ENCODE measurements at places on chromosomes 4 and X.

DNA sequence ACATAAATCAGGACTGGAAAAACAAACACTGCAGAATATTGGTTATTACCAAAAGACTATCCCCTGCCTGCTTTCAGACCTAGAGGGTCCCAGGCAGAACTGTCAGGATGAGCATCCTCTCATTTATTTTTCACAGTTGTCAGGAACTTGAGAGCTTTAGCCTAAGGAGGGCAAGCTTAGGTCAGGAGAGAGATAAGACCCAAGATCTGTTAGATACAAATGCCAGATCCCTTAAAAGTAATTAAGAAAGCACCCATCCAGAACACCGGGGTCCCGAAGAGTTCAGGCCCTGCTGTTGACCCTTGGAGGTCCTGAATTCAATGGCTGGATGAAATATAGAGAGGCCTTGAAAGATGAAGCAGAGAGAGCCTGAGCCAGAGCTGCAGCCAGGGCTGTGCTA, 5.9 kb upstream of the MAGEB3 start:
- no peak for DNase-seq

DNA sequence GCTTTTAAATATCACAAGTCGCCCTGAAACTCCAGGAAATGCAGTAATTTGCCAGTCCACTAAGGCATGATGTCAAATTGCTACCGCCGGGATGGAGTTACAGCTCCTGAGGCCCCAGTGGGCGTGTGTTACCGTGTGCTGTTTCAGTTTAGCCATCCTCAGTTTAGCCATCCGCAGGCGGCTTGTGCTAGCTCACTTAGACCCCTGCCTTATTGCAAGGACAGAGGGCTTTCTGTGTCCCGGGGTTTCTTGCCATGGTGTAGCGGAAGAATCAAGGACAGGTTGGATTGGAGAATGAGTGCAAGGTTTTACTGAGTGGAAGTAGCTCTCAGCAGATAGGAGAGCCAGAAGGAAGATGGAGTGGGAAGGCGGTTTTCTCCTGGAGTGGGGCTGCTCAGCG, 33.8 kb upstream of the LRBA start:
- DNase-seq: no peak

DNA sequence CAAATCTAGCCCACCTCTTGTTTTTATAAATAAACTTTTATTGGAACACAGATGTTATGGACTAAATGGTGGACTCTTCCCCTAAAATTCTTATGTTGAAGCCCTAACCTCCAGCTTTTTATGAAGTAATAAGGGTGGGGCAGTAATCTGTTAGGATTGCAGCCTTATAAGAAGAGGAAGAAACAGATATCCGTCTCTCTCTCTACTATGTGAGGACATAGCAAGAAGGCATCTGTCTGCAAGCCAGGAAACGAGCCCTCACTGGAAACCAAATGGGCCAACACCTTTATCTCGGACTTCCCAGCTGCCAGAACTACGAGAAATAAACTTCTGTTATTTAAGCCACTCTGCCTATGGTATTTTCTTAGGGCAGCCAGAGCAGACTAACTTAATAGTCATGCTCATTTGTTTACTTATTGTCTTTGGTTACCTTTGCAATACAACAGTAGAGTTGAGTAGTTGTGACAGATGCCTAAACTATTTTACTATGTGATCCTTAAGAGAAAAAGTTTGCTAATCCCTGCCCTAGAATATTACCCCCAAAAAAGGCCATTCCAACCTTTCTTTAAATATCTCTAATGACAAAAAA, 67.4 kb downstream of the MANBA start:
- no peak for DNase-seq

- peak; percentile 30 for DNase-seq
Observed at GRCh38 chr4:173318648-173319211, 15.4 kb downstream of the HMGB2 start.

DNA sequence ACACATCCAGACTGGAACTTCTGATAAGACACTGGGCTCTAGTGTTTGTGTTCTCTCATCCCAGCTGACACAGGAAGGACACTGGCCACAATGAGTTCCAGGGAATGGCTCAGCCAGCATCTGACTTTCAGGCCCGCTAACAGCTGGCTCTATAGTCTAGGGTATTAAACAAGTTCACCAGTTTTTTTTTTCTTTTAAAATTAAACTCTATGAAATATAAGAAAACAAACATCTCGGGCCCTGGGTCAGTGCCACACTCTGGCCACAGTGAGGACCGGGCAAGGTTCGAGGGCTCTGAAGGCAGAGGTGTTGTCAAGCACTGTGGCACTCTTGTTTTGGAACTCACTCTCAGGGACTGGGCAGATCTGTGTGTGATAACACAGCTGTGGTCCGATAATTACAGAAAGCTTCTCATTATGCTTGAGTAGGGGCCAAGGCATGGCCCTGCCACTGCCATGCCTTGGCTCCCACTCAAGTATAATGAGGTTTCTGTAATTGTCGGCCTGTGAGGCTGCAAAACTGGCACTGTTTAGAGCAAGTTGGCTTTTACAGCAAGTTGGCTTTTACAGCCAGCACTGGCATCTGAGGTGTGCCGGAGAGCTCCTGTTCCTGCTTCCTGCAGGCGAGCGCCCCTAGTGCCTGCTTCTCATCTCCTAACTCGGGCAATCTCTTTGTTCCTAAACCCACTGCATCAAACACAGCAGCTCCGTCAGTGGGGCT, 62.8 kb downstream of the PPP1R2C start:
- DNase-seq: no peak

GRCh38 chrX:54695816-54696487, 102.1 kb downstream of the ITIH6 start:
- DNase-seq: peak; percentile 24

DNA sequence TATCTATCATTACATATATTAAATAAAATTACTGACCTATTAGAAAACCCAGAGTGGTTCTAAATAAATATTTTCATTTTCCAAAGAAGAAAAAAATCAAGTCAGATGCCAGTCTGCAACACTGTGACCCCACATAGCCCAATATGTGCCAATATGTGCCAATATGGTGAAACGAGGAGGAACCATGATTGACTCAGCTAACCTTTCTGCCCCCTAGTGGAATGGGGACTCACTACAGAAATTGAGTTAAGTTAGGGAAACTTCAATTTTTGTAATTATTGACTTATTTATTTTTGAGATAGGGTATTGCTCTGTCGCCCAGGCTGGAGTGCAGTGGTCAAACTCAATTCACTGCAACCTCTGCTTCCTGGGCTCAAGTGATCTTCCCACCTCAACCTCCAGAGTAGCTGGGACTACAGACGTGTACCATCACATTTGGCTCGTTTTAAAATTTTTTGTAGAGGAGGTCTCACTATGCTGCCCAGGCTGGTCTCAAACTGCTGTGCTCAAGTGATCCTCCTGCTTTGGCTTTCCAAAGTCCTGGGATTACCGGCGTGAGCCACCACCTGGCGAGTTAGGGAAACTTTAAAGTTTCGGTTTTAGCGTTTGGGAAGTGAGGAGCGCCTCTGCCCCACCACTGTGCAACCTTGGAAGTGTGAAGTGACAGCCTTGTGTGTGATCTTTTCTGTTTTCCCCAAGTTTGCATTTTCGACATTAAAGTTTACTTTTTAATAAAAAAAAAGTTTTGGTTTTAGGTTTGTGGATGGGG, 116.8 kb upstream of the SHISA3 start:
- DNase-seq: no peak

DNA sequence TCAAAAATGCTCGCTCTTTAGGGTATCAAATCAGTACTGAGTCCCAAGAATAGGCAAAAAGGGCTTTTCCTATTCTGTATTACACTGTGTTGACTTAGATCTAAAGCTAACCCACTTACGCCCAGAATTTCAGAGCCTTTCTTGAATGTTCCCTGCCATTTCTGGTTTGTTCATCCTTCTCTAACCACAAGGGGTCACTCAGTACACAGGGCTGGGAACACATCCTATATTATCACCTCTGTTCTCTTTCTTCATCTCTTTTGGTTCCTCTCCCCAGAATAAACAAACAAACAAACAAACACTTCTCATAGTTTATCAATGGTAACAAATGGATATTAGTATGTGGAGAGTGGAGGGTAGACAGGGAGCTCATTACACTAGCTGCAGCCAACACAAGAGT, 25.5 kb upstream of the MORC4 start:
- peak; percentile 0 for DNase-seq

GRCh38 chr4:109559625-109559982, 442 bp upstream of the MCUB start:
- no peak for DNase-seq

- no peak for DNase-seq
Observed at GRCh38 chr4:126851391-126851790, 781.4 kb upstream of the INTU start.

- DNase-seq: no peak
Observed at GRCh38 chrX:108772549-108772948, 36.2 kb upstream of the IRS4 start.

DNA sequence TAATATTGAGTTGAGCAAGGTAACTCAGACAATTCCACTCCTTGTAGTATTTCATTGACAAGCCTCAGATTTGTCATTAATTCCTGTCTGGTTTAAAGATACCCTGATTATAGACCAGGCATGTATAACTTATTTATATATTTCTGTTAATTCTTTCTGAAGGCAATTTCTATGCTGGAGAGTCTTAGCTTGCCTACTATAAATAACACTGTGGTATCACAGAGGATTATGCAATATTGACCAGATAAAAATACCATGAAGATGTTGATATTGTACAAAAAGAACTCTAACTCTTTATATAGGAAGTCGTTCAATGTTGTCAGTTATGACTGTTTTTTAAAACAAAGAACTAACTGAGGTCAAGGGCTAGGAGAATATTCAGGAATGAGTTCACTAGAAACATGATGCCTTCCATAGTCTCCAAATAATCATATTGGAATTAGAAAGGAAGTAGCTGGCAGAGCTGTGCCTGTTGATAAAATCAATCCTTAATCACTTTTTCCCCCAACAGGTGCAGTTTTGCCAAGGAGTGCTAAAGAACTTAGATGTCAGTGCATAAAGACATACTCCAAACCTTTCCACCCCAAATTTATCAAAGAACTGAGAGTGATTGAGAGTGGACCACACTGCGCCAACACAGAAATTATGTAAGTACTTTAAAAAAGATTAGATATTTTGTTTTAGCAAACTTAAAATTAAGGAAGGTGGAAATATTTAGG, 821 bp downstream of the CXCL8 start:
- no peak for DNase-seq

DNA sequence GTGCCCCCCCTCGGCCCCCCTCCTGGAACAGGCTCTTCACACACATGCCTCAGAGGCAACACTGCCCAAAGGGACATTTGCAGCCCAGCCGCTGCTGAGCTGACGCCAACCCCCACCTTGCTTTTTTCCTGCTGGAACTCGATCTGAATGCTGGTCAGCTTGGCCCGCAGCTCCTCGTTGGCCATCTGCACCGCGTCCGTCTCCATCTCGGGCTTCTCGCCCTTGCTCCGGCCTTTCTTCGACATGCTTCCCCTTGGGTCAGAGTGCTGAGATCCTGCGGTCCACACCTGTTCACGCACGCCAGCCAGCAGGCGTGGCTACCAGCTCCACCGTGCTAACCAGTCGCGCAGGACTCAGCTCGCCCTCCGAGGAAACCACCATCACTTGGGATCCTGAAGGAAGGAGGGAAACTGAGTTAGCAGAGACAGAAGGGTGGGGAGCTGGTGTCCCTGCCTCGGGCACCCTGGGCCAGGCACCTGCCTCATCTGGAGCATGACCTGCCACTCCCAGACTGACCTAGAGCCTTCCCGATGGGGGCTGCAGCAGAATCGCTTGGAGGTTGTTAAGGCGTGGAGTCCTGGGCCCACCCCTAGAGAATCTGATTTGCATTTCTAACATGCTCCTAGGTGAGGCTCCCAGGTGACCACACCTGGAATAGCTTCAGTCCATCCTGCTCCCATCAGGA, 87.6 kb downstream of the JAKMIP1 start:
- no peak for DNase-seq

GRCh38 chrX:35444671-35445355, 353.3 kb upstream of the MAGEB16 start:
- DNase-seq: no peak

DNA sequence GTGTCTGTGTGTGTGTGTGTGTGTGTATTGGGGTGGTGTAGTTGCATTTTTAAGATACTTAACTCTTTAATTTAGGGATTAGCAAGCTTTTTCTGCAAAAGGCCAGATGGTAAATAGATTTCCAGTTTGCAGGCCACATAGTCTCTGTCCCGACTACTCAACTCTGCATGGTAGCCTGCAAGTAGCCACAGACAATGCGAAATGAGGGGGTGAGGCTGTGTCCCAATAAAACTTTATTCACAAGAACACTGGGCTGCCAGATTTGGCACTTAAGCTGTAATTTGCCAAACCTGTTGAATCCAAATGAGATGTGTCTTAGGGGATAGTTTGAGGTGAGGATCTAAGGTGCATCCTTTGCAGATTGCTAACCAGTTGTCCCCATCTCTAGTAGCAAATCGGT, 6.8 kb downstream of the ATP2B3 start:
- DNase-seq: no peak

GRCh38 chrX:153886915-153887314, 942 bp upstream of the L1CAM start:
- DNase-seq: no peak

DNA sequence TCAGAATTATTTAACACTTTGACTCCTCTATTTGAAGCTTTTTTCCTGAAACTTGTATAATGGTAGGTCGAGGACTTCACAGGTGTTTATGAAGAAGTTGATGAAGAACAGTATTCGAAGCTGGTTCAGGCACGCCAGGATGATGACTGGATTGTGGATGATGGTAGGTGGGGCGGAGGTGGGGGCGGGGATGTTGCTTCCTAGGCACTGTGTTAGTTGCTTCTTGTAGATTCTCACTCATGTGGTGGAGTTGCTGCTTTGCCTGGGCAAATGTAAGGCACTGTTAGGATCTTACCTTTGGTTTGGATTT, 9.4 kb downstream of the POLA1 start:
- DNase-seq: no peak

DNA sequence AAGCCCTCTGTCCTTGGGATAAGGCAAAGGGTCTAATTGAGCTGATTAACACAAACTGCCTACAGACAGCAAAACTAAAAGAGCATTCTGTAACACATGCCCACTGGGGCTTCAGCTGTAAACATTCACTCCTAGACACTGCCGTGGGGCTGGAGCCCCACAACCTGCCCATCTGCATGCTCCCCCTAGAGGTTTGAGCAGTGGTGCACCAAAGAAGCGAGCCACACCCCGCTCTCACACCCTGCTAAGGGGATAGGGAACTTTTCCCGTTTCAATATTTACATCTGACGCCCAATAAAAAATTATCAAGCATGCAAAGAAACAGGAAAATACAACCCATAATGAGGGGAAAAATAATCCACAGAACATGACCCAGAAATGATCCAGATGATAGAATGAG, 46.9 kb upstream of the HSD17B10 start:
- DNase-seq: no peak

- DNase-seq: no peak
Observed at GRCh38 chr4:84800256-84800655, 166.2 kb downstream of the WDFY3 start.

- DNase-seq: no peak
Observed at GRCh38 chrX:104430072-104430741, 135.8 kb upstream of the IL1RAPL2 start.

DNA sequence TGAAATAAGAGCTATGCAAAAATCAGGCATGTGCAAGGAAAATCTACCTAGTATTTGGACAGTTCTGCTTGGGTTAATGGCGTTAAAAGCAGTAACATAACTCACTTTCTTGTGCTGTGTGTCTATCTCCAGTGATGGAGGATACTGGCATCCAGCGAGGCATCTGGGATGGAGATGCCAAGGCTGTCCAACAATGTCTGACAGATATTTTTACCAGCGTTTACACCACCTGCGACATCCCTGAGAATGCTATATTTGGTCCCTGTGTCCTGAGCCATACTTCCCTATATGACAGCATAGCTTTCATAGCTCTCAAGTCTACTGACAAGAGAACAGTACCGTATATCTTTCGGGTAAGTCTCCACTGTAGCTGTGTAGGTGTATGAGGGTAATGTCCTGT, 2.6 kb downstream of the PRDM8 start:
- DNase-seq: no peak
